Activated T-cell treated with anti-CD3 and anti-CD28 coated beads, Interleukin-2, amount 50 U/mL, for 4 hours (primary cell): ENCODE measurements at places on chromosomes 11 and 22. TPM values are rescaled to one million over a fixed set of nuclear protein-coding genes. Genes with fewer than 3 reads are reported as not detected.

The HPX gene
- total RNA-seq = 0.96 TPM

DNA sequence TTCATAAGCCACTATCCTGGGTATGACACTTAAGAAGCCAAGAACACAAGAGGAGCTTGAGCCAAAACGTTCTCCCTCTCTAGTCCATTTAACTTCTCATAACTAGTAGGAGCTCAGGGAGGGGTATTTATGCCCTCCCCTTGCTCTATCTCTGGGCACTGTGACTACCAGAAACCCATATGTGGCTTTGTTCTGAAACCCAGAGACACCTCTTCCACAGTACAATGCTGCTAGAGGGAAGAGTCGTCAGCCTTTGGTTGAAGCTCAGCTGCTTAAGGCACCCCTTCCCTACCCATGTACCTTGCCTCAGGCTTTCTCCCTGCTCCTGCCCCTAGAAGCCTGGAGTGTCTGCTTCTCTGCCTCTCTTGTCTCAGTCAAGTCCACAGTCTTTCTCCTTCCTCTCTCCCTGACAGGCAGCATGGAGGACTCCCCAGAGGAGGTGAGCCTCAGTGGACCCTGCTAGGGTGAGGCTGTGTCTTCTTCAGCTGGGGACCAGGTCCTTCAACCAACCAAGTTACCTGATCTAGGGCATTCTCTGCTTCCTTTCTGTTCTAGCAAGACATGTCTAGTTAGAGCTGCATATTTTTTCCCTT, 23.1 kb upstream of the USP47 start:
- no peak for DNase-seq

DNA sequence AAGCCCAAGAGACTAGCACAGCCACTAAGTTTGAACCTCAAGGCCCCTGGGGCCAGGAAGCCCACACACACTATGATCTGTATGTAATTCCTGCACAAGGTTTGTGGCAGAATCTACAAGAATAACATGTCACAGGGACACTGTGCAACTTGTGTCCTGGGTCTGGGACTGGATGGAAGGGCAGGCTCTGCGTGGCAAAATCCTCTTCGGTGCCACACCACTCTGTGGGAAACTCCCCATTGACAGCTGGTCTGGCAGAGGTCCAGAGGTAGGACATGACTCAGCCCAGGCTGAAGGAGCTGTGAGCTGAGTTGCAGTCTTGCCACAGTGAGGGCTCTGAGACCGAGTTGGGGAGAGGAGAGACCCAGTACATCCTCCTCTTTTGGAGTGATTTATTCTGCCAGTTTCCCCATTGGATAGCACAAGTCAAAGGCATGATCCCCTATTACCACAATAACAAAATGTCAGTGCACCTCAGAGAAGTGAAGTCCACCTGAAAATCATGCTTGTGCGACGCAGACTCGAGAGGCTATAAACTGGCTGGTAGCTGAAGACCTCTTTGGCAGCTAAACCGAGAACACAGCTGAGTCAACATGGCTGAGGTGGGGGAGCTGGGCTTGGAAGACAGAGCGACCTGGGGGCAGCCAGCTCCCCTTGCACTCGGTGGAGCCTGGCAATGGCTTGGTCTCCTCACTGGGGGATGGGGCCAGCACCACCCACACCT, 23.3 kb upstream of the SERPIND1 start:
- DNase-seq = peak; percentile 14

The WNT11 gene
- total RNA-seq = 0.26 TPM

DNA sequence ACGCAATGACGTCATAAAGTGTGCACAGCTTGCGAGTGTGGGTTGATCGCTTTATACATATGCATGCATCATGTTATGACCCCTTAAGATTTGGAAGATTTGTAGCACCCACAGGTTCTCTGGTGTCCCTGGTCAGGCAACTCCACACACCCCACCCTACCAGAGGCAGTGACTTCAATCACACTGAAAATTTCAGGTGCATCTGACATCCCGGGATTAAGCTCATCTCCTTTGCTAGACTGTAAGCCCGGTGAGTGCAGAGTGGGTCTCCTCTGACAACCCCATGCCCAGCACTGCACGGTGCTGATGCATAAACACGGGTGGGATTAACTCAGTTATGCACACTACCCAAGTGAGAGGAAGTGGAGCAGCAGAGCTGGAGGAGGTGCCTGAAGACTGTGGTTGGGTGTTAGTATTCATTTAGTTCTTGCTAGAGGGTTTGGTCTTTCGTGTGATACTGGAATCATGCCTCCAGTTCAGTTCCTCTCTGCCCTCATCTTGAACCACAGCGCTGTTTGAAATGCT, 6.5 kb downstream of the ARSA start:
- no peak for DNase-seq

The KLHL35 gene
- total RNA-seq = 1.5 TPM

DNA sequence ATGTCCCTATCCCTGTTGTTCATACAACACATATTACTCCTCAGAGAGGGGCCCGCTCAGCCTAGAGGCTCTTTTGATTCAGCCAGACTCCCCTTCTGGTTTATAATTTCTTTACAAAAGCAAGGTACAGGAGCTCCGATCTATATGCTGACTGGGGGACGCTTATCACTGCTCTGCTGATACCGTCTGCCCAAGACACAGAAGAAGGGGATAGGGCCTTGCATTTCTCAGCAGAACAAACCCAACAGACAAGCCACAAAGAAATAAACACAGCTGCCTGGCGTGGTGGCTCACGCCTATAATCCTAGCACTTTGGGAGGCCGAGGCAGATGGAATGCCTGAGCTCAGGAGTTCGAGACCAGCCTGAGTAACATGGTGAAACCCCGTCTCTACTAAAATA, 109.9 kb upstream of the AKIP1 start:
- no peak for DNase-seq

The C11orf87 gene
- total RNA-seq = not detected

- peak; percentile 10 for DNase-seq
Measured at GRCh38 chr11:71342951-71343827, 90.8 kb upstream of the SHANK2 start.
